ENCODE measurements at places on chromosomes 12 and 14. TPM values are rescaled to one million over a fixed set of nuclear protein-coding genes. Genes with fewer than 3 reads are reported as not detected.
A peak's percentile ranks its signal among the peaks of the same experiment; 100 is the strongest.

- no peak overlapping the region for H3K27ac ChIP-seq
- no peaks in the 10 kb centered on the region for H3K4me1 ChIP-seq
- H3K4me3 ChIP-seq, result no peak overlapping the region
- H3K27me3 ChIP-seq, result no peaks in the 10 kb centered on the region
- DNase-seq, result no peak
- no peaks in the 10 kb centered on the region for H3K36me3 ChIP-seq
Measured at GRCh38 chr12:107131832-107132616, 38.7 kb upstream of the CRY1 start.

- H3K4me3 ChIP-seq, result peak overlapping the region; percentile 7
- H3K27ac ChIP-seq, result peak overlapping the region; percentile 57
- H3K4me1 ChIP-seq, result peaks cover 75% of the 10 kb centered on the region
- H3K27me3 ChIP-seq, result no peaks in the 10 kb centered on the region
- DNase-seq, result no peak
Measured at GRCh38 chr14:74571901-74572725, 39.9 kb downstream of the LTBP2 start.

DNA sequence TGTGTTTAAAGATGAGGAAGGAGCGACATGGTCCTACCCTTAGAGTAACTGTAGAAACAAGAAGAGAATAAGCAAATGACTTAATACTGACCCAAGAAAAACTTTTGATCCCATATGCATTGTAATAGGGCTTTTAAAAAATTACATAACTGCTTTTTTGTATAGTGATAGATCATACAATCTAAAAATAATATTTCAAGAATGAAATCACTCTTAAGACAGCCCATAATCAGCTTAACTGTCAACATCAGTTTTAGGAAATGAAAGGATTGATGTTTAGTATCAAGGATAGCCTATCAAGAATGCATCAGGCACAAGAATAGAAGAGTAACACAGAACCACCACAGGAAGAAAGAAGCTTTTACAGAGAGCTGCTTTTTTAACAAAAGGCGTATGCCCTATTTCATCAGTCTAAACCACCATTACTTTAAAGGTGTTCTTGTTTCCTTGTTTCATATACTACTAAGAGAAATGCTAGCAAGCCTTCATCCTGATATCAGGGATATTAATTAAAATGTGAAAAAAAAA is 64.5 kb downstream of the MARK3 start:
- H3K4me1 ChIP-seq, result peaks cover 15% of the 10 kb centered on the region
- H3K27me3 ChIP-seq, result no peaks in the 10 kb centered on the region
- H3K36me3 ChIP-seq, result peaks cover 17% of the 10 kb centered on the region
- no peak overlapping the region for H3K4me3 ChIP-seq
- H3K27ac ChIP-seq, result no peak overlapping the region

DNA sequence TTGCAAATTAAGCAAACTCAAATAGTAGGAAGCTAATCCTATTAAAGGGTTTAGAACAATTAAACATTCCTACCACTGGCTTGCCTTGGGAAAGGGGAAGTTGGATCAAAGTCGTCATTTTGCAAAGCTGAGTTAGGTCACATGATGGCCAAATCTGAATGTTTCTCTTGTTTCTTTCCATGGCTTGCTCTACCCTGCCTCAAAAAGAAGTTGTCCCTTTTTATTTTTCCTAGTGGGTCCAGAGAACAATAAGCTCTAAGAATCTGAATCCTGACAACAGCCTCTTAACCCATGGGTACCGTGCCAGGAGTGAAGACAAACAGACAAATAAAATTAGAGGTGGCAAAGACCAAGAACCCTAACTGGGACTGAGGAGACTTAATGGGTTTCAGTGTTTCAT is 26.2 kb upstream of the NPFF start:
- no peak overlapping the region for H3K4me3 ChIP-seq
- no peak for DNase-seq
- peaks cover 11% of the 10 kb centered on the region for H3K4me1 ChIP-seq

DNA sequence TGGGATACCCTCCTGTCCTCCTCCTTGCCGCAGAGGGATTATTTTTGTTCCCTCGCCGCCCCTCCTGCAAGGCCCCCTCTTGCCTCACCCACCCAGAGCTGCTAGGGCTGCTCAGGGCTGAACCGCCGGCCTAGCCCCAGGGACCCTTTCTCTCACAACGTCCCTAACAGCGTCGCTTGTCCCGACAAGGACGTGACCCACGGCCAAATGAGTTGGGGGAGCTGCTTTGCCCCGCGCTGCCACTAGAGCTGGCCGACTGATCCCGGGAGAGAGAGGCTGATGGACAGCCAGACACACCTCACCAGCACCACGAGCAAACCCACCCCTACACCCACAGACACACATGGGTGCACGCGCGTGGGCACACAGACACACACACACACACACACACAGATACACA is 154.6 kb upstream of the ALG10B start:
- H3K27ac ChIP-seq, result no peak overlapping the region
- H3K4me1 ChIP-seq, result no peaks in the 10 kb centered on the region
- H3K4me3 ChIP-seq, result no peak overlapping the region
- DNase-seq, result no peak
- no peaks in the 10 kb centered on the region for H3K36me3 ChIP-seq
- no peaks in the 10 kb centered on the region for H3K27me3 ChIP-seq

DNA sequence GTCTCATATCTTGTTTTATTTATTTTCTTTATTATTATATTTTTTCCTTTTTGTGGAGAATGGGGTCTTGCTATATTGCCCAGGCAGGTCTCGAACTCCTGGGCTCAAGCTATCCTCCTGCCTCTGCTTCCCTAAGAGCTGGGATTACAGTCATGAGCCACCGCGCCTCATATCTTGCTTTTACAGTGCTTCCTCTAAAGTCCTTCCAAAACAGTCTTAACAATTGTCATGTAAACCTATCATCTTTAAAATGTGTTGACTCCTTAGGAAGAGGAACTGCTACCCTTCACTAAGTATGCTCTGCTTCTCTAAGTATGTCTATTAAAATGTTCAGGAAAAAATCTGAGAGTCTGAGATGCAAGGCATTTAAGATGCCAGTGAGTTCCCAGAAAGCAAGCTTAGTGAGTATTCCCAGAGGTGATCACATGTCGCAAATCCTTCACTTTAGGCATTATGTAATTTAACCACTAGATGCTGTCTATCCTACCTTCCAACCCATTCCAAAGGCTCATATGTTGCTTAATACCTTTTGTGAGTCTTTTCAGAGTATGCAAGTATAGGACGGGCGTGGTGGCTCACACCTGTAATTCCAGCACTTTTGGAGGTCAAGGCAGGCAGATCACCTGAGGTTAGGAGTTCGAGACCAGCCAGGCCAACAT is 19.7 kb upstream of the FOXJ2 start:
- no peaks in the 10 kb centered on the region for H3K4me1 ChIP-seq
- H3K27ac ChIP-seq, result no peak overlapping the region
- no peak for DNase-seq
- H3K4me3 ChIP-seq, result no peak overlapping the region
- peaks cover 28% of the 10 kb centered on the region for H3K27me3 ChIP-seq
- no peaks in the 10 kb centered on the region for H3K36me3 ChIP-seq

DNA sequence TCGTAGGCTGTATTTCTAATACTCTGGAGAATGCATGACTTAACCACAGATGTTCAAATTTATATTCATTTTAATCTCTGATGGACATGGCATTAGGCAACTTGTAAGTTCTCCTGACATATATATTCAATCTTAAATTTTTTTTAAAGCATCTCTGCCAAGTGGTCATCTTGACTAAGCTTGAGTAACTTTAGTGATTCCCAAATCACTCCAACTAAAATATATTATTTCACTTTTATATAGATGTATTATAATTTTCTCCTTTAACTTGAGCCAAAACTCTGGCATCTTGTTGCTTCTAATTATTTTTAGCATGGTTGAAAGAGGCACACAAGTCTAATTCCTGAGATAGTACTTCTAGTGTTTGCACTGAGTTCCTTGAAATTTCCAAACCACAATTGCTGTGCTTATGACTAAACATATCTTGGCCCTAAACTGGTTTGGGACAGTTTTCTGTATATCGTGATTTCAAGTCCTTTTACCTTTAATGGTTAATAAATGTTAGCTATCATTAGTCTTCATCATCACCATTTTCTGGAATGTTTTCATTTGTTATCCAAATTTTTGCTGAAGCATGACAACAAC is 8.4 kb downstream of the LRFN5 start:
- H3K36me3 ChIP-seq, result no peaks in the 10 kb centered on the region
- DNase-seq, result no peak
- no peak overlapping the region for H3K4me3 ChIP-seq
- no peaks in the 10 kb centered on the region for H3K4me1 ChIP-seq
- H3K27ac ChIP-seq, result no peak overlapping the region

The TBK1 gene
- total RNA-seq, result 25.0 TPM

The SLC15A4 gene
- total RNA-seq, result 30.0 TPM

The LMNTD1 gene
- 2.6 TPM for total RNA-seq

The SLC38A4 gene
- total RNA-seq, result 1.1 TPM

Measured in lower lobe of right lung (tissue), 2 donors.